NT2/D1 (cell line): ENCODE measurements at places on chromosomes 7 and 10.

GRCh38 chr10:132739225-132739613 is 46.7 kb downstream of the NKX6-2 start:
- DNase-seq: no peak

DNA sequence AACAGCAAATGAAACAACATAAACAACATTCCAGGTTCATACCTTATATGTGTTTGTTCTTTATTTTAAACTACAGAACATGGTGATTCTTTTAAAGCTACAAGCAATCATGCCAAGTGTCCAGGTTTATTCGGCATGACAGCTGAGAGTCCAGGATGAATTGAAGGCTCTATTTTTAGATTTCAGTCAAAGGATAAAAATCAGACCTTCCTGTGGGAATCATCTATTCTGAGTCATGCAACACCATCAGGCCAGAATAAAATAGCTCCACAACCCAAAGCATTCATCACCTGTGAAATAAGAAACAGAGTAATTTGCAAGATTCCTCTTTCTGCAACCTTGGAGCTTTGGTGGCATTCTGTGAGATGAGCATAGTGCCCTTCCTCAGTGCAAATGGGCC is 292.4 kb upstream of the MYO3A start:
- no peak for DNase-seq

DNA sequence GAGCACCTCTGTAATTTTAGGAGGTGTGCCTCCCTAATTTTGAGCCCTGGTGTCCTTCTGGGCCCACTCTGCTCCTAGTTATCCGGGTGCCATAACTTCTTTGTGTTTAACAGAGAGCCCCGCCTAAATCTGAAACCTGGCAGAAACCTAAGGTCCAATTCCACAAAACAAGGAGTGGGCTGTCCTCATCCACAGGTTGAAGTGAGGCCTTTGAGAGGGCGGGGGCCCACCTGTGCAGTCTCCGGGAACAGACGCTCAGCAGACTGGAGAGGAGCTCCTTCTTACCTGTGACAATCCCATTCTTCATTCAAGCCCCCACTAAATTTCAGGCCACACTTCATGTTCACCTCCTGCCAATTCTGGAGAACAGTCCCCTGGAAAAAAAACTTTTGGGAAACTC is 10.9 kb downstream of the TMEM72 start:
- no peak for DNase-seq

- no peak for DNase-seq
These were observed 280.5 kb downstream of the CNTNAP2 start for GRCh38 chr7:146397141-146397540.

- DNase-seq: no peak
These were observed 23.0 kb upstream of the SVIL start for GRCh38 chr10:29657719-29658274.

DNA sequence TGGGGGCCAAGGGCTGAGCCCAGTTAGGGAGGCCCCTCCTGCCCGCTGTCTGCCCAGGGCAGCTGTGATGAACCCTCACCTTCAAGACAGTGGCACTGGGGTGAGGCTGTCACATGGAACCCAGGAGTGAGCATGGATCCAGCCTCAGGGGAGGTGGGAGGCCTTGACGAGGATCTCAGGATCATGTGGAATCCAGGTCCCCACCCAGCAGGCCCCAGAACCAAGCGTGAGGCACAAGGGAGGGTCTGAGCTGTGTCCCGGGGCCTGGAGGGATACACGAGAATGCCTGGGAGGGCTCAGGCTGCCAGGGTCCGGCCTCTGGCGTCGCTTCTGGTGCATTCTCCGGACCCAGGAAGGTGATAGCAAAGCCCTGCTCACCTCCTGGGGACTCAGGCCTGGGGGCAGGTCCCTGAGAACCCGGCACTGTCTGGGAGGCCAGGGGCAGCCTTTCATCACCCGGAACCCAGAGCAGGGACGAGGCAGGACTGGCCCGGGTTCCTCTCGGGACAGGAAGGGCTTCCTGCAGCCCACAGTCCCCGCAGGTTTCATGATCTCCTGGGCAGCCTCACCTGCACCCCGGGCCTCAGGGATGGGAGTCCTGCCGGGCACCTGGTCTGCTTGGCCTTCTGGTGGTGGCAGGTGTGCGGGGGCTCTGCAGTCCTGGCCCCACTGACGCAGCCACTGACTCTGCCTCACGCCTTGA is 17.5 kb downstream of the DPYSL4 start:
- DNase-seq: no peak

DNA sequence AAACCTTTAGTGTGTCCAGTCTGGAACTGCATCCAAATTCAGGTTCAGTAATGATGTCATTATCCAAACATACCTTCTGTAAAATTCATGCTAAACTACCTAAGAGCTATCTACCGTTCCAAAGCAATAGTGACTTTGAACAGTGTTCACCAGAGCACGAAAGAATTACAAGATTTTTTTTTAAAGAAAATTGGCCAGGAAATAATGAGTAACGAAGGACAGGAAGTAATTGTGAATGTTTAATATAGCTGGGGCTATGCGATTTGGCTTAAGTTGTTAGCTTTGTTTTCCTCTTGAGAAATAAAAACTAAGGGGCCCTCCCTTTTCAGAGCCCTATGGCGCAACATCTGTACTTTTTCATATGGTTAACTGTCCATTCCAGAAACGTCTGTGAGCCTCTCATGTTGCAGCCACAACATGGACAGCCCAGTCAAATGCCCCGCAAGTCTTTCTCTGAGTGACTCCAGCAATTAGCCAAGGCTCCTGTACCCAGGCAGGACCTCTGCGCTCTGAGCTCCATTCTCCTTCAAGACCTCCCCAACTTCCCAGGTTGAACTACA is 694 bp upstream of the FAS start:
- DNase-seq: no peak

- no peak for DNase-seq
These were observed 9.1 kb upstream of the XPNPEP1 start for GRCh38 chr10:109932391-109932790.

- DNase-seq: no peak
These were observed 135.3 kb downstream of the KIAA1217 start for GRCh38 chr10:24344279-24344678.

GRCh38 chr7:116162992-116163391 is 47.3 kb upstream of the TES start:
- no peak for DNase-seq

DNA sequence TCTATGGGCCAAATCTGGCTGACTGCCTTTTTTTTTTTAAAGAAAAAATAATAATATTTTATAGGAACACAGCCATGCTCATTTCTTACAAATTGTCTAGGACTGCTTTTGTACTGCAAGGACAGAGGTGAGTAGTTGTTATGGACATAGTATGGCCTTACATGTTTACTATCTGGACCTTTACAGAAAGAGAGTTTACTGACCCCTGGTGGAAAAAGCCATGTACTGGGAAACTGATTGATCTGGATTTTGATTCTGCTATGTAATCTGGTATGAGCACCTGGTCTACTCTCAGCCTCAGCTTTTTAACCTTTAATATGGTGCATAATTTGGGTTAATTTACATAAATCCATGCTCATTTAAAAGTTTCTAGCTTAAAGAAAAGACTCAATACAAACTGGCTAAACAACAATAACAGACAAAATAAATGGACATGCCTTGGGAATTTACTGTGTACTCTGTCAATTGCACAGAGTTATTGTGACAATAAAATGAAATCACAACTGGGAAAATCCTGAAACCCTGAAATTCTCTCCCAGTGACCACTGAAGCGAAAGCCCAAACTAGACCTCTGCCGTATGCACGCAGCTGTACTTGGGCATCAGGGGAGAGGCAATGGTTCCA is 260.7 kb downstream of the BMPER start:
- peak; percentile 35 for DNase-seq

DNA sequence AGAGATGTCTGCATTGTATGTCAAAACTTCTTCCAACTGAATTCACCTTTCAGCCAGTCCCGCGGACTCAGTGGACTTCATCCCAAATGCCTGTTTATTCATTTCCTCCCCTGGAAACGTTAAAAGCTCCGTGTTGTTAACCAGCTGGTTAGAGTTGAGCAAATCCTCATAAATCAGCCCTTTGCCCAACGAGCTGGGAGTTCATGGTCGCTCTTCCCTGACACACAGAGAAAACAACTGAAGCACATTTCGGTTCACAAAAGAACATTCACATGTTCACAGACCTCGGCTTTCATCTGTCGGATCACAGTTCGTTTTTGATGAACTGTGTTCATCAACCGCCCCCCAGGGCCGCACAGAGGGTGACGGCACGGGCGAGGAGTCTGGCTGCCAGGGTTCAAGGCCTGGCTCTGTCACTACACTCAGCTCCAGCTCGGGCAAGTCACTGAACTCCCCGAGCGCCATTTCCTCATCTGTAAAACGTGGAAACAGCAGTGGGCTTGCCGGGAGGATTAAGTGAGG is 62.6 kb downstream of the GLI3 start:
- DNase-seq: no peak

- peak; percentile 63 for DNase-seq
These were observed 109.2 kb downstream of the DPY19L1 start for GRCh38 chr7:34928052-34928451.

- no peak for DNase-seq
These were observed 67.0 kb upstream of the ATRNL1 start for GRCh38 chr10:115026056-115026745.

- DNase-seq: no peak
These were observed 876.2 kb upstream of the AUTS2 start for GRCh38 chr7:68722044-68722443.
